T-helper 17 cell (primary cell): ENCODE measurements at places on chromosomes 7 and 10.

DNA sequence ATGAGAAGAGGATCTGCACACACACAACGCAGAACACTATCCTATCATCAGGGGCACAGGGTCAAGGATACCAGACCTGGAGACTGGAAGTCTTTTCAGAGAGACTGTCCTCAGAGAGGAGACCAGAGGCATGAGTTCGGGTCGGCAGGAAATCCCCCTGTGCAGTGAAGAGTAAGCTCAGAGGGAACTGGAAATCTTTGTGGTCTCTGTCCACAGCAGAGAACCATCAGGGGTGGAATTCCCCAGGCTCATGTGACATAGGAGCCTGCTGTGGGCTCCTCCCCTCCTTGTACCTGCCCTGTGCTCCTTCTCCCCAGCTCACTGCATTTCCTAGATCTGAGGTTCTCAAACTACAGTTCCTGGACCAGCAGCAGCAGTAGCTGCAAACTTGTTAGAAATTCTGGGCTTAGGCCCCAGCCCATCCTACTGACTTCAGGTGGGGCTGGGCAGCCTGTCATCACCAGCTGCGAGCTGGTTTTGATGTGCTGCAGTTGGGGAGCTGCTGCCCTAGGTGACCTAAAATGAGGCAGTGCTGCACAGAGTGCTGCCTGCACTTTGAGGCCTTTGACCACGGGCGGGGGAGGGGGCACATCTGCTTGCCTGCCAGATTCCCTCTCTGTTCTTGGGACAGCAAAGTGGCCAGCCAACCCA, 2.4 kb downstream of the ZMIZ2 start:
- no peaks in the 10 kb centered on the region for H3K27me3 ChIP-seq
- no peaks in the 10 kb centered on the region for H3K36me3 ChIP-seq
- peaks cover 35% of the 10 kb centered on the region for H3K4me1 ChIP-seq
- H3K27ac ChIP-seq: peak overlapping the region; percentile 97
- H3K4me3 ChIP-seq: peak overlapping the region; percentile 97

DNA sequence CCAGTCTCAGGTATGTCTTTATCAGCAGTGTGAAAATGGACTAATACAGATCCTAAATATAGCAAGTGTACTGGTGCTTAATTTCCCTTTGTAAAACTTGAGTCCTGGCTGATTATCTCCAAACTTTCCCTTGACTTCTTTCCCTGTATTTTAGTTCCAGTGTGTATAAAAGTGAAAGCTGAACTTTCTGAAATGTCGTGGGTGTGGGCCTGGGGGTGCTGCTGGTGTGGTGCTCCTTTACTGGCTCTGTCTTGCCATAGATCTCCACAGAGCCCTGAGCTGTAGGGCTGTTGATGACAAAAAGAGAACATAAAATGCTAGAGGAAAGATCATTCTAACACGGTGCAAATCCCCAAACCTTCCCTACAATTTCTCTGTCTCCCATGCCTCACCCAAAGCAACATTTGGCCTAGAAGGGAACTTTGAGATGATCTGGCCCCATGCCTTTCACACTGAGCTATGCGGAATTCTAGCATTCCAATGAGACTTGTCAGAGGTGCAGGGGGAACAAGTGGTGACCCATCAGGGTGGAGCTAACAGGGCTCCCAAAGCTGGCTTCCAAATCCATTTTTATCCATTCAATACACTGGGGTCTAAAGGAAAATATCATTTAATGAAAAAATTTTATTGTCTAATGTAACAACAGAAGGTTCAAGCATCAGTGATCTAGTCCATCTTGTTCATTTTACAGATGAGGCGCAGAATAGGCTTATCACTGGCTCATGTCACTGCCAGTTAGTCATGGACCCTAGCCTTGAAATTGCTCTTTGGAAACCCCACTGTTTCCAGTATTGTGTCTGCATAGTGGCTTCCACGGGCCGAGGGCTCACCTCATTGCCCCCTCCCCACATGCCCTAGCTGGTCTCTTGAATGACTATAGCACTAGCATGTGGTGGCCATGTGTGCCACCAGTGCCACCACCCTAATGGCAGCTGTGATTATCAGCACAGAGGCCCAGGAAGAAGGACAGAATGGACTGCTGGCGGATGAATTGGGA, 1000.9 kb downstream of the LRMDA start:
- H3K27me3 ChIP-seq: no peaks in the 10 kb centered on the region
- peaks cover 2% of the 10 kb centered on the region for H3K36me3 ChIP-seq
- H3K4me3 ChIP-seq: no peak overlapping the region
- H3K27ac ChIP-seq: no peak overlapping the region
- no peaks in the 10 kb centered on the region for H3K4me1 ChIP-seq
- DNase-seq: no peak

- peaks cover 2% of the 10 kb centered on the region for H3K36me3 ChIP-seq
- peaks cover 45% of the 10 kb centered on the region for H3K4me1 ChIP-seq
- no peak for DNase-seq
- H3K4me3 ChIP-seq: peak overlapping the region; percentile 85
- peak overlapping the region; percentile 94 for H3K27ac ChIP-seq
Observed at GRCh38 chr7:105849122-105849855, 27.1 kb downstream of the ATXN7L1 start.

- H3K27ac ChIP-seq: no peak overlapping the region
- H3K4me3 ChIP-seq: no peak overlapping the region
- H3K4me1 ChIP-seq: peaks cover 22% of the 10 kb centered on the region
Observed at GRCh38 chr7:127678947-127679346, 27.0 kb downstream of the SND1 start.

DNA sequence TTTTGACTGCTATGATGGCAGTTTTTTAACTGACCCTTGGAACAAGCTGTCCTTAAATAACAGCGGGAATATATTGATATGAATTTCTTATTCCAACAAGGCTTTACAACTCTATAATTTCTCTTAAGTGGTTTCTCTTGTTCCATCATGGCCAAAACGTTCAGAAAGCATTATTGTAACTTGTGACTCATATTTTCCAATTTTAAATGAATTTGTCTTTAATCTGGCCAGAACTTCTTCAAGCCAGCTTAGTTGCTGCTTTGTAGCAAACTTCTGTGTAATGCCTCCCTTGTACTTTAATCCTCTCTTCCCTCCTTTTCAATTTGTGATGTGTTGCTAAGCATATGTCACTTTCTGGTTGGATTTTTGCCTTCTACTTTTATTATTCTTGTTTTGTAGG, 271.9 kb downstream of the KIF20B start:
- no peak overlapping the region for H3K27ac ChIP-seq
- no peak for DNase-seq
- H3K4me1 ChIP-seq: no peaks in the 10 kb centered on the region
- no peak overlapping the region for H3K4me3 ChIP-seq
- H3K36me3 ChIP-seq: no peaks in the 10 kb centered on the region

GRCh38 chr10:73218431-73219191, 28.4 kb downstream of the DNAJC9 start:
- H3K27me3 ChIP-seq: no peaks in the 10 kb centered on the region
- DNase-seq: no peak
- H3K36me3 ChIP-seq: peaks cover 9% of the 10 kb centered on the region
